Astrocyte of the hippocampus (primary cell): ENCODE measurements at places on chromosomes 16 and 17.

DNA sequence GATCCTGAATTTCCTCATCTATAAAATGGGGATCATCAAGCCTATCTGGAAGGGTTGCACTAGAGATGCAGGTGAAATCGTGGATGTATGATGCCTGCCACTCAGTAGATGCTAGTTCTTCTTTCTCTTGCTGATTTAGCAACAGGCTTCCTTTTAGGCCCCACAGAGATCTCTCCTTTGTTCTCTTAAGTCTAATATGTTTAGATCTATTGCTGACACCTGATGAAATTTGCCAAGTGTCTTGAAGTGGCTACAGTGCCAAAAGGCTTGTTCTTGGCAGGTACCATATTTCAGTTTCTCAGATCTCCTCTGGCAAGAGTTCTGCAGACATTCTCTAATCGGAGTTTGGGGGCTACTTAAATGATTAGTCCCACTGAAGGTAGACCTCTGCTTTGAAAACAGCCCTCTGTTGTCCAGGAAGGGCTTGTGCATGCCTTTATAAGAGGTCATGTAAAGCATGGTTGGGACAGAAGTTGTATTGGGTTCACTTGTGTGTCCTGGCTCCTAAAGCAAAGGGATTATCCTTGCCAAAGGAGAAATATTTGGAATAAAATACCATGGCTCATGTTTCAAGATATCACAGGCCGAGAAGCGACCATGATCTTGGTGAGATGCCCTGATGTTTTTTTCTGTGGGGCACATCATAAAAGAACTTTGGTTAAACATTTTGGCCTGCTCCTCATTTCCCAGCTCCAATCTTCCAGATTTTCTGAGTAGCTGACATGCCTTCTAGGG, 234.0 kb downstream of the MSI2 start:
- DNase-seq: no peak

DNA sequence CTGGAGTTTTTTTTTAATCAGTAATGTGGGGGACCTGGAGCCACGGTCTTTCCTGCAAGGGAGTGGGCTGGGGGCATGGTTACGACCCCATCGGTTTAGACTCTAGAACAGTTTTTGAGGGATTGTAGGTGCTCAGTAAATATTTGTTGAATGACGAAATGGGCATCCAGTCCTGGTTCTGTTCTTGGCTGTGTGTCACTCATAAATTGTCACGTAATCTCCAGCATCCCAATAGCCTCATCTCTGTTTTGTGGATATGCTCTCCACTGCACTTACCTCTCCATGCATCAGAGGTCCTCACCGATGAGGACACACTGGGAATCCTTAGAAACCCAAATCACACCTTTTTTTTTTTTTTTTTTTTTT, 497 bp upstream of the SLC38A7 start:
- DNase-seq: no peak

DNA sequence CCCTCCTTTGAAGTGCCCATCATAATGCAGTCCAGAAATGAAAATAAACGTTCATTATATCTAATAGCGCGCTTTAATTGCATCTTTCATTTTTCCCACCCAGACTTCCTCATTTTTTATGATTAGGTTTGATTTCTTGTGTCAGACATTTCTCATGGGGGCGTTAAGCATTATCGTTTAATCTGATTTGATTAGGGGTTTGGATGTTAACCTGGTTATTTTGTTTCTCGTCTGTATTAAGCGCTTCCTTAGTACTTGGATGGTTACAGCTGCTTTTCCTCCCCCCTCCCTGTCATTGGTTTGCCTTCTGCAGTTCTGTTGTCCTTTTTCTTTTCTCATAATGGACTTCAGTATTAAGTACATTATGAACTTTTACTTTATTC, 540 bp downstream of the MFSD11 start:
- peak; percentile 24 for DNase-seq

GRCh38 chr16:70746708-70747424, 54.1 kb downstream of the VAC14 start:
- peak; percentile 84 for DNase-seq

DNA sequence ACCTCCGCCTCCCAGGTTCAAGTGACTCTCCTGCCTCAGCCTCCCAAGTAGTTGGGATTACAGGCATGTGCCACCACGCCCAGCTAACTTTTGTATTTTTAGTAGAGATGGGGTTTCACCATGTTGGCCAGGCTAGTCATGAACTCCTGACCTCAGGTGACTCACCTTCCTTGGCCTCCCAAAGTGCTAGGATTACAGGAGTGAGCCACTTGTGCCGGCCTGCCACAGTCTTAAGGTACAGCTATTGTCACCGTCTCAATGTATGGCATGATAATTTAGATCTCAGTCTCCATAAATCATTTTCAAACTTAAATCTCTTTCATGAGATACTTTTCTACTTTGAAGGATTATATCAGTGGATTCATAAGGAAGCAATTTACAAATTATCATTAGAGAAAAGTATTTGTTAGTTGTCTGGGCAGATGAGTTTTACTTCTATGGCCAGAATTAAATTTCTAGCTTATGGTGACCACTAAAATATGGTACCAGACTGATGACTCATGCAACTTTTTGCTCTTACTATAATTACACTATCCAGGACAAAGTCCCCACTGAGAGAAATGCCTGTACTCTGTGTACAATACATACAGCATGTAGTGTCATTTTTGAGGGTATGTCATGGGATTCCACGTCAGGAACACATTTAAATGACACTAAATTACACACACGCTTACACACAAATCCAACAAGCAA, 1230.3 kb upstream of the GOT2 start:
- DNase-seq: no peak

- no peak for DNase-seq
Measured at GRCh38 chr17:77601054-77601979, 357.2 kb upstream of the TNRC6C start.

DNA sequence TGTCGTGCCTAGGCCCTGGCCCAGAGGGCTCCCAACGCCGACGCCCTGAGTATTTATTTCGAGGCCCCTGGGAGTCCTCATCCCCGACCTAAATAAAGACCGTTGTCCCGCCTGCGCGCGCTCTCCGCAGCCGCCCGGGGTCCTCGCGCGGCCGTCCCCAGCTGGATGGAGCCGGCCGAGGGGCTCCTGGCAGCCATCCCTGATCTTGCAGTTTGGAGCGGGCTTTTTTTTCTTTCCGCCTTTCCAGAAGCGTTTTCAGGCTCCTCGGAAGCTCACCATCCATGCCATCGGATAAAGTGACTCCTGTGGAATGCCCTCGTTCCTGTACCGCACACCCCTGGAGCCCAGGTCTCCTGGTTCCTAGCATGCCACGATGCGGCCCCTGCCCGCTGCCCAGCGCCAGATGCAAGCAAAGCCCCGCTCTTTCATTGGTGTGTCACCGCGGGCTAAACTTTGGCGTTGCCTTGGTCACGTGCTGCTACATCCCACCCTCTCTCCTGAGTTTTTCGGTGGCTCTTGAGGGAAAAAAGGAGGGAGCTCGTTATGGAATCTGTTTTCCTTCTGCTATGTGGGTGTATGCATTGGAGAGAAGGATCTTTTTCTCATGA, 716 bp downstream of the TMEM94 start:
- DNase-seq: peak; percentile 79

DNA sequence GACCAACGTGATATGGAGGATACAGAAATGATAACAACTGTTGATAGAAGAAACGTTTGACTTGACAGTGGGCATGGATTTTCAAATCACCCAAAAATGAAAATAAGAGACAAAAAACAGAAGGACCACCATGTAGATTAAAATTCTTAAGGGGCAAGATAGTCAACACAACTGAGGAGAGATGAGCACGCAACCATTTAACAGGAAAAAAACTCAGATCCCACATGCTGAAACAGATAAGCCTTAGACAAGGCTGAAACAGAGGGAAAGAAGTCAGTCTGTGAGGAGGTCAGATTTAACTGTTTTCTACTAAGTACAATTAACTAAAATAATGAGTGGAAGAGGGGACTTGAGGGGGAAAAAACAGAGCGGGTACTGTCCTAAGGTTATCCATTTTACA, 21.2 kb downstream of the RNF43 start:
- no peak for DNase-seq

GRCh38 chr16:83929811-83930555, 23.1 kb upstream of the OSGIN1 start:
- no peak for DNase-seq

GRCh38 chr17:34736611-34737010, 157.2 kb downstream of the TMEM132E start:
- no peak for DNase-seq

GRCh38 chr16:57797526-57798266, 4.6 kb downstream of the KIFC3 start:
- DNase-seq: peak; percentile 70

- no peak for DNase-seq
Measured at GRCh38 chr16:78100112-78100467, 636 bp downstream of the WWOX start.

GRCh38 chr16:74271872-74272271, 24.7 kb upstream of the PSMD7 start:
- no peak for DNase-seq

DNA sequence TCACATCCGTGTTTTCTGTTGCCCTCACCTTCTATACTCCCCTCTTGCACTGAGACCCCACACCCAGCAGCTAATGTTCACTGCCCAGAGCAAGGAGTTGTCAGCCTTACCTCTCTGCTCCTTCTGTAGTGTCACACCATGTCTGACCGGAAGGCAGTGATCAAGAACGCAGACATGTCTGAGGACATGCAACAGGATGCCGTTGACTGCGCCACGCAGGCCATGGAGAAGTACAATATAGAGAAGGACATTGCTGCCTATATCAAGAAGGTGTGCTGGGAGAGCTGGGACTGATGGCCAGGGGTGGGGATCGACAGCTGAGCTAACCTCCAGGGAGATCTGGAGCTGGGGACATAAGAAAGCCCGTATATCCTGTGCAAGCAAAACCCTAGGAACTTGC, 3.7 kb downstream of the DYNLL2 start:
- no peak for DNase-seq

DNA sequence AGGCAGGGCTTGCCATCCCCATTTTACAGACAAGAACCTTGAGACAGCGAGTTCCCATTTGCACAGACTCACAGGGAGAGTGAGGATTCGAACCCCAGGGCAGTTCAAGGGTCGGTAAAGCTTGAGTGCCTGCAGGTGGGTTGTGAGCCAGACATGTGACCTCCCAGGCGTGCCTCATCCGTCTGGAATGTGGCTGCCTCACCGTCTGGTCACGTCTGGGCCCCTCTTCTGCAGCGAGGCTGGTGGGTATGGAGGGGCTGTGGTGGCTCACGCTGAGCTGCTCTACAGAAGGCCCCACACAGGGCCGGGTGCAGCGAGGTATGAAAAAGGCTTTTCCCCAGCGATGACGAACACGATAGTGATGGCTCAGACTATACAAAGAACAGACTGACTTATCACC, 35.8 kb upstream of the LHX1 start:
- DNase-seq: peak; percentile 93

- peak; percentile 84 for DNase-seq
Measured at GRCh38 chr16:578870-579405, 9.2 kb downstream of the PIGQ start.

DNA sequence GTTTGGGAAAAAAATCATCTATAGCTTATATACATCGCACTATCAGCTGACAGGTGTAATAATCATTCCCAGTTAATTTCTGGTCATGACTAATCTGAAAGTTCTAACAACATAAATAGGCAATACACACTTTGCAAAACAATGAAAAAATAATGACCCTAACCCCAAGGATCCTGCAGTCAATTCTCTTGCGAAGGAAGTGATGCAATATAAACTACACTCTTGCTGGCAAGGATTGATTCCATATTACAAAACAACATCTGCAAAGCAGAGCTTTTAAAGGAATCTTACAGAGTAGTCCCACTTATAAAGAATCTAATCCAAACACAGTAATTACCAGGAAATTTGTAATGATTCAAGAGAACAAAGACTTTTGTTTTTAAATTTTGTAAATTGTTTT, 73.4 kb downstream of the MYO1D start:
- DNase-seq: no peak

DNA sequence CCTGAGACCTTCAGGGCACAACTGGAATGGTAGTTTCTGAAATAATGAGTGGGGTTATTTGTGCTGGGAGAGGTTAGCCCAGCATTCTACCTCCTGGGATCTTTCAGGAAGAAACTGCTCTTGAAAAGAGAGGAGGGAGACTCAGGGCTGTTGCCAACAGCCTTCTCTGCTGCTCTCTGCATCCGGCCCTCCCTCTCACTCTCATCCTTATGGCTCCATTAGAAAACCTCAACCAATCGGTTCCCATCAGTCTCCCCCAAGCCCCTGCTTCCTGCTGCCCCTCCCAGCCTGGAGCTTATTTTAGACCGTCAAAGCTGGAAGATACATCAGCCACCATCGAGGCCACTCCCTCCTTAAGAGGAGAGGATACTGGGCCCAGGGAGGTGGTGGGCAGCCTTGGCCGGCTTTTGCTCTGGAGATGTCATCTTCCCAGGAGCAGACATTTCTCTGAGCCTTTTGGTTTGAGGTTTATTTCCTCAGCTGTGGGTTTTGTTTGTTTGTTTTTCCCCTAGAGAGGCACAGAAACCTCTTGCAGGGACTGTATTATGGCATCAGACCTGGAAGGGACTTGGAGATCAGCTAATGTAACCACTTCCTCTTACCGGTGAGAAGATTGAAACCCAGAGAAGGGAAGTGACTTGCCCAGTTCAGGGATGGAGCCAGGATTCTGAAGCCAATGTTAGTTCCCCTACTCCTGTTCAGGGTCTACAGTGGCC, 2.7 kb downstream of the MPRIP start:
- DNase-seq: peak; percentile 66

DNA sequence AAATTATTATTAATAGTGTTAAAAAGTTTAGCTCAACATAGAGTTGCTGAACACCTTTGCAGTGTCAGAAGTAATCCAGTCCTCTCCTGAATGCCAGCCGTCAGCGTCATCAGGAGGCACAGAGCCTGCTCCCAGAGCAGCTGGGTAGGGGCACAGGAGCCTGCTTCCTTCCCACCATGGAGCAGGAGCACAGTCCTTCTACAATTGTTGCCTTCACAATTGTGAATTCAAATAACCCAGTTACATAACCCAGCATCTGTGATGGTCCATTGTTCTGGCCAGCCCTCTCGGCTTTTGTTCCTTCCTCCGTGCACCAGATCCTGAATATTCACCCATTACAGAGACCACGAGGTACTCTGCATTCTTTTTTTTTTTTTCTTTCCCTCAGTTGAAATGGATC, 393.9 kb upstream of the MAF start:
- no peak for DNase-seq

DNA sequence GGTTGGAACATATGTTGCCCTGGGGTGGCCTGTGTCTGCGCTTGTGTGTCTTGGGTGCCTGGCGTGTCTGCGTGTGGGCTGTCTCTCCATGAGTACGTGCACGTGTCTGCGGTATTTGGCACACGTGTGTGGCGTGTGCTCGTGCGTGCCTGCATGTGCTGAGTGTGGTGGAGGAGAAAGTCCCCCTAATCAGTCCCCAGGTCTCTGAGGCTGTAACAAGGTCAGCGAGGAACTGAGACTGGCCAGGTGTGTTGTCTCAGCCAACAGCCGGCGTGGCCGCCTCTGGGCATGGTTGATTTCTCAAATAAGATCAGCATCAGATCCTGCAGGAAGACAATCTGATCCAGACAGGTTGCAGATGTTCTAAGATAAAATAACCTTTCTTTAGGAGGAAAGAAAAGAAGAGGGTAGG, 3.5 kb upstream of the CPNE7 start:
- DNase-seq: no peak

DNA sequence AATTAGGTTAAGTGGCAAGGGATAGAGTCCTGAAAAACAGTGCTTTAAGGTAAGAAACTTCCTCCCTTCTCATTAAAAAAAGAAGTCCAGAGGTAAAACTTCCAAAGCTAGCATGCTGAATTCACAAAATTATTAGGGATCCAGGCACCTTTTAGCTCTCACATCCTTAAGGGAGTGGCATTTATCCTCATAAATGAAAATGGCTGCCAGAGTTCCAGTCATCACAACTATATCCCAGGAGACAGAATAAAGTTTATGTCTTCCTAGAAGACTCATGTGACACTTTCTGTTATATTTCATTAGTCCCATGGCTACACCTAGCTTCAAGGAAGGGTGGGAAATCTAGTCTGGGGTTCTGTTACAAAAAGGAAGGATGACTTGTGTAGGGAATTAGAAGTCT, 23.3 kb upstream of the ADORA2B start:
- DNase-seq: no peak
